Sigmoid colon (tissue), 7 donors: ENCODE measurements at places on chromosomes 1 and 21. TPM values are rescaled to one million over a fixed set of nuclear protein-coding genes. Genes with fewer than 3 reads are reported as not detected.

GRCh38 chr1:46077644-46078043 is 54.8 kb downstream of the PIK3R3 start:
- no peaks in the 10 kb centered on the region for H3K36me3 ChIP-seq
- H3K27me3 ChIP-seq, result no peaks in the 10 kb centered on the region
- H3K27ac ChIP-seq, result no peak overlapping the region
- no peak for DNase-seq
- no peaks in the 10 kb centered on the region for H3K4me1 ChIP-seq
- H3K4me3 ChIP-seq, result no peak overlapping the region

DNA sequence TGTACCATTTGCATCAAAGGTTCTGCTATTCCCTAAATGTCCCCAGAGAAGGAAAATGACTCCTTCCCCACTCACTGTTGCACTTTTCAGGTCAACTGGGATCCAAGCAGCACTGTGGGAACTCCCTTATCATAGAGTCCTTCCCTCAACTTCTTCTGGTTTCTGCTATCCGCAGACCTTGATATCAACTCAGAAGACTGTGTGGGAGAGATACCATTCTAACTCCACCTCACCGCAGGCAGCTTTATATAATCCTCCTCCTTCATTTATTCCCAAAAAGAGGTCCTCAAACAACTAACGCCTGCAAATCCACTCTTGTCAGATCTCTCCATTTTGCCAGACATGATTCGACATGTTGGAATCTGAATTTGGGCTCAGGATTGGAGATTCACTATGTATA is 27.3 kb downstream of the LHX9 start:
- H3K27me3 ChIP-seq, result no peaks in the 10 kb centered on the region
- H3K4me1 ChIP-seq, result no peaks in the 10 kb centered on the region
- no peak for DNase-seq
- no peak overlapping the region for H3K4me3 ChIP-seq

- no peaks in the 10 kb centered on the region for H3K36me3 ChIP-seq
- peaks cover 15% of the 10 kb centered on the region for H3K4me1 ChIP-seq
- no peak overlapping the region for H3K27ac ChIP-seq
- peak overlapping the region; percentile 43 for H3K4me3 ChIP-seq
Observed at GRCh38 chr1:215081661-215082531, 641 bp upstream of the KCNK2 start.

GRCh38 chr1:15206418-15207030 is 40.5 kb upstream of the FHAD1 start:
- peak; percentile 58 for DNase-seq
- H3K36me3 ChIP-seq, result no peaks in the 10 kb centered on the region
- H3K4me3 ChIP-seq, result no peak overlapping the region
- H3K4me1 ChIP-seq, result peaks cover 61% of the 10 kb centered on the region
- H3K27ac ChIP-seq, result no peak overlapping the region

Gene SMIM1
- 6.1 TPM for total RNA-seq

Gene UCK2
- total RNA-seq, result 29.3 TPM

- no peak for DNase-seq
- peaks cover 37% of the 10 kb centered on the region for H3K4me1 ChIP-seq
- no peak overlapping the region for H3K4me3 ChIP-seq
- H3K36me3 ChIP-seq, result no peaks in the 10 kb centered on the region
- H3K27me3 ChIP-seq, result no peaks in the 10 kb centered on the region
- no peak overlapping the region for H3K27ac ChIP-seq
Observed at GRCh38 chr1:82564333-82564732, 763.6 kb downstream of the ADGRL2 start.

Gene FCGR3B
- 1.9 TPM for total RNA-seq

DNA sequence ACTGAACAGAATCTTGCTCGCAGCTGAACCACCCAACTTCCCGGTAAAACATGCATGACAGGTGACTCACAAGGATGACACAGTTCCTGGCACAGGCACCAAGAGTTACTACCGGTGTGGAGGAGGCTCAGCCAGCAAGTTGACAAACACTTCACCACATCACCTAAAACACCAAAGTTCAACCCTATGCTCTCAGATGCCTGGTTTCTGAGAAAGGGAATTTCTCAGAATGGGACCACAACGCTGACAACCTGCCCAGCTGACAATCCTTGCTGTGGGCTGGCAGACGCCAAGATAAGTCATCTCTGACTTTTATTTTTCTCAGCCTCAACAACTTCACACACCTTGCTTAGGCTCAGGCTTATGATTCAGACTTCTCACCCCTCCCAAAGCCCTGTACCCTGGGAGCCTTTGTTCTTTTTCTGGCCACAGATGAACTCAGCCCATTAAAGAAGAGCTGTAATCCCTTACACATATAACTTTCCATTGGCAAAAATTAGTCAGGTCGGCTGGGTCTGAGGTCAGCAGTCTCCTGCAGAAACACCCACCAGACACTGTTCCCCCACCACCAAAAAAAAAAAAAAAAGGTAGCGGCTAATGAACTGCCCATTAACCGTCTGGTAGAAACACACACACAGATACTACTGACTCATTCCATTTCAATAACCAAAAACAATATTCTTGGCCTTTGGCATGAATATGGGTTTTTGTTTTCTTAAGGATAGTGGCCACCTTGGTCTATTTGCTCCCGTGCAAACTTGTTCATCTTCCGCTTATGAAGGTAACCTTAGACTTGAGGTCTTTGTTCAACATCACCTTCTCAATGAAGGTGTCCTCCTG is 10.8 kb upstream of the TIAM1 start:
- H3K27me3 ChIP-seq, result no peaks in the 10 kb centered on the region
- no peak for DNase-seq
- H3K4me1 ChIP-seq, result no peaks in the 10 kb centered on the region
- H3K36me3 ChIP-seq, result no peaks in the 10 kb centered on the region

DNA sequence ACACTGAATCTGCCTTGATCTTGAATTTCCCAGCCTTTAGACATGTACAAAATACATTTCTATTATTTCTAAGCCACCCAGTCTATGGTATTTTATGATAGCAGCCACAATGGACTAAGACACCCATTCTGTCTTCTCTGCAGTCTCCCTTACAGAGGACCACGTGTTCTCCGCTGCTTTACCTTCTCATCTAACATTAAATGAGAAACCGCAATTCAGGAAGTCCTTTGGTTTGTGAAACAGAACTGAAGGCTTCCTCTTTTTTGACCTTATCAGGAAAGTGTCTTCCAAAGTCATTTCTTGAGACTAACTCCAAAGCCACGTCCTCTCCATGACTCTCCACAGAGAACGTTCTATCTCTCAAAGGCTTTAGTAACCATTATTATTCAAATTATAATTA is 560.1 kb downstream of the OMA1 start:
- no peak for DNase-seq
- H3K4me1 ChIP-seq, result no peaks in the 10 kb centered on the region
- H3K36me3 ChIP-seq, result no peaks in the 10 kb centered on the region
- no peaks in the 10 kb centered on the region for H3K27me3 ChIP-seq
- no peak overlapping the region for H3K4me3 ChIP-seq
- H3K27ac ChIP-seq, result no peak overlapping the region

Gene ACKR1
- 22.4 TPM for total RNA-seq

Gene TSACC
- not detected for total RNA-seq

- H3K27ac ChIP-seq, result no peak overlapping the region
- H3K4me3 ChIP-seq, result no peak overlapping the region
- no peaks in the 10 kb centered on the region for H3K4me1 ChIP-seq
- peak; percentile 70 for DNase-seq
- H3K36me3 ChIP-seq, result no peaks in the 10 kb centered on the region
- H3K27me3 ChIP-seq, result no peaks in the 10 kb centered on the region
Observed at GRCh38 chr1:51636764-51637522, 20.1 kb downstream of the OSBPL9 start.

DNA sequence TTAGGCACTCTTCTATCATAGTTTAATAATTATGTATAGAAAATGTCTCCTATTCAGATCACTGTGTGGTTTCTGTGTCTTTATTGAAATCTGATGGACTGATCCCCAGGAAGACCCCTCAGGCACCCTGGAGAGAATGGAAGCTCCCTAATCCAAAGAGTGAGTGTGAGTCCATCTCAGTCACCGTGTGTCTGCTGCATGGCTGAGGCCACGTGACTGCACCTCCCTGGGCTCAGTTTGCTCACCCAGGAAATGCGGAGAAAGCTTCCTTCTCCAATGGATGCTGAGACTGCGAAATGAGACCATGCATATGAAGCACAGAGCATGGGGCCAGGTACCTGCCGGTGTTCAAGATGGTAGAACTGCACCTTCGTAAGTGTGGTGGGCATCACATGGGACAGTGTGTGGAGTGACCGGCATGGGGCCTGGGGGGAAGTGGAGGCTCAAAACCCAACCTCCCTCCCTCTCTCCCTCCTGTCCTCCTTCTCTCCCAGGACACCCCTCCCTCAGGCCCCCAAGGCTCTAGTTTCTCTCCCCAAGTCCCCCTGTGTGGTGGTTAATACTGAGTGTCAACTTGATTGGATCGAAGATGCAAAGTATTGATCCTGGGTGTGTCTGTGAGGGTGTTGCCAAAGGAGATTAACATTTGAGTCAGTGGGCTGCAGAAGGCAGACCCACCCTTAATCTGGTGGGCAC is 557.5 kb downstream of the PTPRU start:
- H3K4me1 ChIP-seq, result no peaks in the 10 kb centered on the region
- H3K27ac ChIP-seq, result no peak overlapping the region
- H3K27me3 ChIP-seq, result no peaks in the 10 kb centered on the region

GRCh38 chr1:56866656-56867055 is 12.1 kb downstream of the C8A start:
- no peaks in the 10 kb centered on the region for H3K27me3 ChIP-seq
- no peaks in the 10 kb centered on the region for H3K4me1 ChIP-seq
- DNase-seq, result no peak
- H3K4me3 ChIP-seq, result no peak overlapping the region

Gene AKR7A3
- total RNA-seq, result 1.8 TPM

Gene FOXD2
- total RNA-seq, result not detected

DNA sequence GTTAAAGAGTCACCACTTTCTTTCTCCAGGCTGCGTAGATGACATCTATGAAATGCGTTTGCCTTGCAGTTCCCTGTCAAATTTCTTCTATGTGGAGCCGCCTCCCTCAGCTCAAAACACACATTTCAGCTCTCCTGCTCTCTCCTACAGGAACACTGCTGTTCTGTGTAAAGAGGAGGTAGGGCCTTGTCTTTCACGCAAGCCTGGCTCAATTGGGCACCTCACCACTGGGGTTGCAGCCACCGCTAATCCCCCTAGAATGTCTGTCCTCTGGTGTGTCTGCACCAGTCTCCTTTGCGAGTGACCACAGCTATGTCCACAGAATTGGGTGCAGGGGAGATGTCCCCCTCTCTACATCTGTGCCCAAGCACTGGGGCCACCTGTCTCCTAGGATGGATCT is 31.8 kb upstream of the CFHR4 start:
- no peak for DNase-seq
- H3K36me3 ChIP-seq, result no peaks in the 10 kb centered on the region
- H3K27me3 ChIP-seq, result no peaks in the 10 kb centered on the region
- H3K27ac ChIP-seq, result no peak overlapping the region
- H3K4me1 ChIP-seq, result no peaks in the 10 kb centered on the region

Gene MX2
- 8.3 TPM for total RNA-seq

- no peaks in the 10 kb centered on the region for H3K36me3 ChIP-seq
- H3K4me1 ChIP-seq, result no peaks in the 10 kb centered on the region
- H3K27ac ChIP-seq, result no peak overlapping the region
- peaks cover 9% of the 10 kb centered on the region for H3K27me3 ChIP-seq
- no peak for DNase-seq
Observed at GRCh38 chr1:26038904-26039303, 7.0 kb downstream of the SLC30A2 start.

DNA sequence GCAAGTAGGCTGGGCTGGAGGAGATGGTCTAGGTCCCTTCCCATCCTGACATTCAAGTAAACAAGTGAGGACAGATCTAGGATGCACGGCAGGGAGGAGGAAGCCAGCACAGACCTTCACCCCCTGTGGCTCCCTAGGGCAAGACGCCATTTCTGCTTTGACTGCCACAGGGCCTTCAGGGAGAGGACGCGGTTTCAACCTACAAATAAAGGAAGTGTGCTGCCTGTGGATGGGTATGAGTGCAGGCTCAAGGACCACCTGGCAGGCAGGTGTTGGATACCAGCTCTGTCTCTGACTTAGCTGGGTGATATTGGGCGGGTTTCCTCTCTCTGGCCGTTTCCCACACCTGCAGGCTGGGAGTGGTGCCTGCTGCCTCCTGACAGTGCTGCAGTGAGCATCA is 16.2 kb downstream of the SLC2A1 start:
- H3K4me1 ChIP-seq, result peaks cover 72% of the 10 kb centered on the region
- peak overlapping the region; percentile 80 for H3K27ac ChIP-seq
- no peak overlapping the region for H3K4me3 ChIP-seq
- no peaks in the 10 kb centered on the region for H3K27me3 ChIP-seq

GRCh38 chr1:55876276-55877060 is 661.3 kb upstream of the USP24 start:
- DNase-seq, result no peak
- no peaks in the 10 kb centered on the region for H3K27me3 ChIP-seq
- no peak overlapping the region for H3K27ac ChIP-seq
- no peaks in the 10 kb centered on the region for H3K36me3 ChIP-seq

- H3K4me1 ChIP-seq, result peaks cover 76% of the 10 kb centered on the region
- DNase-seq, result peak; percentile 91
- peak overlapping the region; percentile 88 for H3K27ac ChIP-seq
- H3K4me3 ChIP-seq, result no peak overlapping the region
Observed at GRCh38 chr1:203406446-203407045, 55.6 kb upstream of the FMOD start.

Gene OR1C1
- total RNA-seq, result not detected

DNA sequence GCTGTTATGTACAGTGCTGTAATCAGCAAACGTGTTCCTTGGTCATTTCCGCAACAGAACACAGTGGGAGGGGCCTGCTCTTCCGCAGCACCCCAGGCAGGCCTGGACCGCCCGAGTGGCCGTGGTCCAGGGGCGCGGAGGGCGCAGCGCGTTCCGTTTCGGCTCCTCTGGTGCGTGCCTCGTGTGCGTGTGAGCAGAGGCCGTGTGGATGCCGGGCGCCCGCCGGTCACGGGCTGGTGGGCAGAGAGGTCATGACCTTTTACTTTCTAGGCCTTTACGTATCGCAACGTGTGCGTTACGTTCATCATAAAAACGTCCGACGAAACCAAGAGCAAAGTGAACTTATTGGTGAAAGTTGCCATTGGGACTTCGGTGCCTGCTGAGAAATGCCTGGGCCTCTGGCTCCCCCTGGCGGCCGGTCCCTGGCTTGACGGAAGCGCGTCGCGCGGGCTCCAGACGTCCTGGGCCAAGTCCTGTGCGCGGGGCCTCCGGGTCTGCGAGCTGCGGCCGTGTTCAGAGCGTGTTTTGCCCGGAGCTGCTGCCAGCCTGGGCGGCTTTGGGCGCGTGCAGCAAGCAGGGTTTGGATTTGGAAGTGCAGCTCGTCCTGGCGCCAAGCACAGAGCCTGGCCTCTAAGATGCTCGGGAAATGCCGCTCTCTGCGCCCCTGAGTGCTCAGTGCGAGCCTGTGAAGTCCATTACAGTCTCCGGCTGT is 34.4 kb downstream of the COL18A1 start:
- no peaks in the 10 kb centered on the region for H3K36me3 ChIP-seq
- peak; percentile 93 for DNase-seq
- peaks cover 17% of the 10 kb centered on the region for H3K4me1 ChIP-seq
- H3K27me3 ChIP-seq, result no peaks in the 10 kb centered on the region
- H3K4me3 ChIP-seq, result peak overlapping the region; percentile 33
- peak overlapping the region; percentile 66 for H3K27ac ChIP-seq

GRCh38 chr21:42746593-42747275 is 93.3 kb downstream of the PDE9A start:
- H3K36me3 ChIP-seq, result no peaks in the 10 kb centered on the region
- H3K27ac ChIP-seq, result peak overlapping the region; percentile 84
- peaks cover 77% of the 10 kb centered on the region for H3K4me1 ChIP-seq
- H3K27me3 ChIP-seq, result no peaks in the 10 kb centered on the region
- DNase-seq, result peak; percentile 70

GRCh38 chr1:98232678-98233077 is 311.8 kb upstream of the DPYD start:
- H3K27me3 ChIP-seq, result no peaks in the 10 kb centered on the region
- DNase-seq, result no peak
- H3K4me1 ChIP-seq, result no peaks in the 10 kb centered on the region
- no peak overlapping the region for H3K4me3 ChIP-seq
- no peaks in the 10 kb centered on the region for H3K36me3 ChIP-seq
